Naive thymus-derived CD4-positive, alpha-beta T cell (primary cell): ENCODE measurements at places on chromosomes 13 and 19.
A peak's percentile ranks its signal among the peaks of the same experiment; 100 is the strongest.

- DNase-seq = no peak
Measured at GRCh38 chr19:17721821-17722220, 2.5 kb downstream of the MAP1S start.

DNA sequence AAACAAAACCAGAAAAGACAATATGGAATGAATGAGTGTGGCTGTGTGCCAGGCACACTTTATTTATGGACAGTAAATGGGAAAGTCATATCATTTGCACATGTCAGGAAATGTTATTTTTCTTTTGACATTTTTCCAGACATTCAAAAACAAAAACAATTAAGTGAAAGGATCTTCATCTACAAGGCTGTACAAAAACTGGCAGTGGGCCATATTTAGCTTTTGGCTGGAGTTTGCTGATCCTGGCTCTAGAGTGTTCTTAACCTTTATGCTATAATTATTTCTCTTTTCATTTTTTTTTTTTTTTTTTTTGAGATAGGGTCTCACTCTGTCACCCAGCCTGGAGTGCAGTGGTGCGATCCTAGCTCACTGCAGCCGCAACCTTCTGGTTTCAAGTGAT is 6.5 kb upstream of the TNFSF9 start:
- no peak for DNase-seq

DNA sequence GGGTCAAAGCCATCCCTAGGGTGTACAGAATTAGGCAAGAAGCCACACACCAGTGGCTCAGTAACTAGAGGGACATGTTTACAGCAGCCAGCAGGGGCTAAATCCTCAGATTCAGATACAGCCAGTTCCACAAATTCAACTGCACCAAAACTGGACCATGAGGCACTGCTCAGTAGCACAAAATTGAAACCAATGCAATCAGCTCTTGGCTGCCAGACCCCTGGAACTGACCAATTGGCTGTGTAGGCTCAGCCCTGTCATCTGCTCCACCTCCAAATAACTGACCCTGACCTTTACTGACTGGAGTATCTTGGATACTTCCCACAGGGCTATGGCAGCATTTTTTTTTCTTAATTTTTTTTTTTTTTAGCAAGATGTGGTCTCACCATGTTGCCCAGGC is 226.5 kb downstream of the FOXO1 start:
- no peak for DNase-seq

DNA sequence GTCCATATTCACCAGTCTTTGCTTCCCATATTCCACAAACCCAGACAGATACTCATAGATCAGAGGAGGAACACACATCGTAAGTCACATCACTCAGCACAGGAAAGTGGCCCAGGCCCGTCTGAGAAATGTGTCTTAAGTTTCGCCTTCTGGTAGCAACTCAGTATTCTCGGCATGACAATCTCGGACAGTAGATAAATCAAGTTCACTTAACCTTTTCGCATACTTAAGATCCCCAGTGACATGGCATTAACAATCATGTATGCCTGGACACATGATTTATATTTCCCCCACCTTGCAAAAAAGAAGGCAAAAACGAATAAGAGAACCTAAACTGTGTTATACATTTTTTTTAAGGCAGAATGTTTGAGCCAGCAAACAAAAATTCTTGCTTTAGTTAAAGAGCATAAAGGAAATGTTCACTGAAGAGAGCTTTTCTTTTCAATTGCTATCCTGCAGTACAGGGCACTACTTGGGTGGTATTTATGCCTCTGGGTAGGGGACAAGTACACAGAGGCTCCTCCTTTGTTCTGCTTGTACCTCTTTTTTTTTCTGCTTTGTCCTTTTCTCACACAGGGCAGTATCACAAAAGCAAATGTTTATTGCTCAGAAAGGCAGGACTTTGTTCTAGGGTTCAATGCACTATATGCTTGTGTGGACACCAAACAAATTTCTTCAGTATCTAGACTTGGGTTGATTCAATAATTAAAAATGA is 360.6 kb downstream of the TDRD3 start:
- DNase-seq = no peak

GRCh38 chr19:51367565-51368365 is 1.0 kb downstream of the CLDND2 start:
- peak; percentile 90 for DNase-seq

DNA sequence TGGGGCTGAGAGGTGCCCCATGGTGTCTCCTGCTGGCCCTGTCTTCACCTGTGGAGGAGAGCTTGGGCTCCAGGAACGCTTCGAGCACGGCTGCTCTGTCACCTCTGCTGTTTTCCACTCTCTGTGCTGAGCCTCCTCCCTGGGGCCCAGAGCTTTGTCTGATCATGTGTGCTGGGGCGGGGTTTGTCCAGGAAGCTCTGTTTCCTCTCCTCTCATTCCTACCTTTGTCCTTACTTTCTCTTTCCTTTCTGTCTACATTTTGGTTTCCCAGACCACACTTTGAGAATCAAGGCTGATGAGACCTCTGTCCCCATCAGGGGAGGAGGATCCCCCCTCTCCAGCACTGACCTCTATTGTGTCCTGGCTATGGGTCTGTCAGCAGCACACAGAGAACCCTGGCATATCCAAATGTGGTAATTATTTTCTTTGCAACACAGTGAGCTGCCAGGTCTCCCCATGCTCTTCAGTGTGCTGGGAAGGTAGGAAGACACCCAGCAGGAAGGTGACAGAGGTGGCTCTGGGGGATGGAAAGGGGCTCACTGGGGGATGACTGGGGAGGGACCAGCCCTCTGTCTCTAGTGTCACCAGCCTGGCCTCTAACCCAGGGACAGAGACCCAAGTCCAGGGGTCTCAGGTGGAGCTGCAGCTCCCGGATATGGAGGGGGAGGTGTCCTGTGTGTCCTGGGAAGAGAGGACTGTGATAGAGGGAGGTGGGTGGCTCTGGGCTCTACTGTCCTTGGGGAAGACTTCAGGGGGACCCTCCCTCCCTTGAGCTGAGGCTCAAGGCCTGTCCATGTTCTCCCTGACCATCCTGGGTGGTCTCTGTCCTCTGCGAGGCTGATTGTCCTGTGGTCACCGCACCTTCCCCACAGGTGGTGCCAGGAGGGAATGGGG is at the start of gene CEACAM1:
Gene CEACAM1, minus strand, starts transcription at position 128 of the 894 bp plus-strand sequence. Its CDS starts 107 bp downstream, at position 21.
- DNase-seq = peak; percentile 53

- DNase-seq = no peak
Measured at GRCh38 chr13:40160618-40161350, 505.3 kb downstream of the COG6 start.

DNA sequence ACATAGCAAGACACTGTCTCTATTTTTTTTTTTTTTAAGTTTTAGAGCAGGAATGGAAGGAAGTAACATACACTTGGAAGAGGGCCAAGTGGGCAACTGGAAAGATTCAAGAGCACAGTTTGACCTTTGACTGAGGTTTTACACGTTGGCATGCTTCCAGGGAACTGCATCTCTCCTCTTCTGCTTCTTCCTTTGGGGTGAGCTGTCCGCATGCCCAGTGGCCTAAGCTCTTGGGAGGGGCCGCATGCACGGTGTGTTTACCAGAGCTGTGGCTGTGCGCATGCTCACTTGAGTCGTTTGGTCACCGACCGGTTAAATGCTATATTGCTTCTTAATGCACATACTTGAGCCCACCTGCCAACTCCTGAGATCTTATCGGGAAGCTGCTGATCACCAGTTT is 727.7 kb downstream of the UQCRFS1 start:
- no peak for DNase-seq

- no peak for DNase-seq
Measured at GRCh38 chr19:5615756-5616327, 6.7 kb downstream of the SAFB2 start.

GRCh38 chr13:44954224-44954623 is 35.0 kb downstream of the NUFIP1 start:
- no peak for DNase-seq

DNA sequence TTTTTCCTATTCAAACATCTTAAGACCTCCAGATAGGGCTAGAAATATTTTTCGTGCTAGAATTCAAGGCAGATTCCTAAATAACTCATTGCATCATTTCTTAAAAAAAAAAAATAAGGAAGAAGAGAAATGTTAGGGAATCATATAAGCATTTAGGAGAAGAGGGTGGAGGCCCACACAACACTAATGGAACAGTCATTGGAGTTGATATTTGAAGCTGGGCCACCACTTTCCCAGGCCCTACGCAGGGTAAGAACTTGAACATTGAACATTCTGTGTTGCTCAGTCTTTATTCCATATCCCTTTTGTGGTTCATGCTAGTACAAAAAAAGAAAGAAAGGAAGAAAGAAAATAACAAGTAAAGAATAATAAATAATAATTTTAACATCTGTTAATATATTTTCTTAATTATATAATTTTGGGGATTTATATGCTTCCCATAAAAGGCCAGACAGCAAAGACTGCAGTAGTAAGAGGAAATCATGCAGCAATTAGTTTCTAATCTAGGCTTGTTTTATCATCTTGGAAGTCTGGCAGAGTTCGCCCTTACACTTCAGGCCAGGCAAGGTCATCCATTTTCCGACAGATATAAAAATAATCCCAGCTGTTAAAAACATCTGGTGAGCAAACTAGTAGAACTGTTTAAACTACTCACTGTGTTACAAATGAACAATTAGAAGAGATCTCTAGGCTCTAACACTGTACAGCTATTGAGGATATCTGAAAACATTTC is 127.7 kb downstream of the FRY start:
- DNase-seq = no peak

DNA sequence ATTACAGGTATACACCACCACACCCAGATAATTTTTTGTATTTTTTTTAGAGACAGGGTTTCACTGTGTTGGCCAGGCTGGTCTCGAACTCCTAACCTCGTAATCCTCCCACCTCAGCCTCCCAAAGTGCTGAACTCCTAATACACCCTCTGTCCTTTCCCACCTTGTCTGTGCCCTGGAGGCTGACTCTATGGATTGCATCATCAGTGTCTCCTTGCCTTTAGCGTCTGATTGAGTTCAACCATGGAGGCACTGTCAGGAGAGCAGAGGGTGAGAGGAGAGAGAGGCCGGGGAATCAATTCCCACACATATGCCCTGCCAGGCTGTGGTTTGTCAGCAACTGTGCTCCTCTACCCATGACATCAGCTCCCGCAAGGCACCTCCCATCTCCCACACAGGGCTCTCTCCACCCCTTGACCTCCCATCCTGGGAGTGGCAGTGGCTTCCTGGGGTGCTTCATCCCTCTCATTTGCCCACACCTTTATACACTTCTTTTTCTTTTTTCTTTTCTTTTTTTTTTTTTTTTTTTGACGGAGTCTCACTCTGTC is 12.6 kb upstream of the LILRB4 start:
- no peak for DNase-seq

DNA sequence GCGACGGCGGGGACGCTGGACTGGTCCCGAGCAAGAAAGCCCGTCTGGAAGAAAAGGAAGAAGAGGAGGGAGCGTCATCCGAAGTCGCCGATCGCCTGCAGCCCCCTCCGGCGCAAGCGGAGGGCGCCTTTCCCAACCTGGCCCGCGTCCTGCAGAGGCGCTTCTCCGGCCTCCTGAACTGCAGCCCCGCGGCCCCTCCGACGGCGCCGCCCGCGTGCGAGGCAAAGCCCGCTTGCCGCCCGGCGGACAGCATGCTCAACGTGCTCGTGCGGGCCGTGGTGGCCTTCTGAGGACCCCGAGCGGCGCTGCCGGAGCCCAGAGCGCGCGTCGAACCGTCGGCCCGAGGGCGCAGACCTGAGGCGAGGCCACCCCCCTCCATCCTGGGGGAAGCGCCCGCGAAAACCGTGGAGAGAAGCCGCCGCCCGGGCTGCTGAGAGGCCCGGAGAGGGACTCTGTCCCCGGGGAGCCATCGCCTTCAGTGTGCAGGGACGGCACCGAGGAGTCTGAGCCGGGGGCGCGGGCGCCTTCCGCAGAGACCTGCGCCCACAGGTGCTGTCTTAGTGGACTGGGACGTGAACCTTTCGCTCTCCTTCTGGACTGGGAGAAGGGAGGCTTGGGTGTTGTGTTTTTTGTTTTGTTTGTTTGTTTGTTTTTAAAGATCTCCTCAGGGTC is 3.5 kb downstream of the IER2 start:
- DNase-seq = peak; percentile 44

GRCh38 chr19:35115177-35115951 is at the start of gene FXYD3:
Gene FXYD3 (plus strand): TSS chr19:35115823. CDS start chr19:35119377, 3,554 bp downstream.
- DNase-seq = no peak

GRCh38 chr19:3229888-3230496 is 5.5 kb downstream of the CELF5 start:
- no peak for DNase-seq

- no peak for DNase-seq
Measured at GRCh38 chr19:46471811-46472543, 614 bp upstream of the PNMA8A start.

DNA sequence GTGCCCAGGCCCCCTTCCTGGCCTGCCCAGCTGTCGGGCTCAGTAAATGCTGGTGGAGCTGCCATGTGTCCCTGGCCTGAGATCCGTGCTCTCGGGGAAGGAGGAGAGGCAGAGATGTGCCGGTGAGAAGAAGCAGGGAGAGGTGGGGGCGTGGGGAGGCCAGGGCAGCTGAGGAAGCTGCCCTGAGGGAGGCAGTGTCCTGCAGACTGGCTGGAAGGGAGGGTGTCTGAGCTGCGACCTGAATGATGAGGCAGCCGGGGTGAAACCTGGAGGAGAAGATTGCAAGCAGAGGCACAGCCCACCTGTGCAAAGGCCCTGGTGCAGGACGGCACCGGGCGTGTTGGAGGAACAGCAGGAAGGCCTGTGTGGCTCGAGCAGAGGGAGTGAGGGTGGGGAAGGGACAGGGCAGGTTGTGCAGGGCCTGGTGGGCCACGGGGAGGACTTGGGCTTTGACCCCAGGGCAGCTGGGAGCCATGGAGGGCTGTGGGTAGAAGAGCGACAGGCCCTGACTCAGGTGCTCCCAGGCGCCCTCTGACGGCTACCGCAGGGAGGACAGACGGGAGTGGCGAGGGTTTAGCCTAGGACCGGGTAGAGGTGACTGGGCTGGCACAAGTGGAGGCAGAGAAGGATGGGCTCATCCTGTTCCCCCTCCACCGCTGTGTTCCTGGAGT is 14.0 kb upstream of the CELF5 start:
- peak; percentile 37 for DNase-seq

GRCh38 chr19:688214-688613 is 7.0 kb downstream of the PRSS57 start:
- DNase-seq = no peak

GRCh38 chr13:82772816-82773215 is 1109.5 kb downstream of the SLITRK1 start:
- DNase-seq = no peak

GRCh38 chr19:1911995-1912394 is 6.8 kb downstream of the ADAT3 start:
- DNase-seq = no peak

- no peak for DNase-seq
Measured at GRCh38 chr19:23949611-23950010, 34.9 kb downstream of the ZNF726 start.

- DNase-seq = no peak
Measured at GRCh38 chr19:51713319-51714285, 10.2 kb downstream of the HAS1 start.

GRCh38 chr13:113955235-113955634 is 18.6 kb downstream of the C13orf46 start:
- DNase-seq = no peak

- DNase-seq = no peak
Measured at GRCh38 chr19:32012886-32013631, 332.4 kb upstream of the ZNF507 start.

GRCh38 chr13:105773863-105774538 is 761.5 kb downstream of the EFNB2 start:
- no peak for DNase-seq

- DNase-seq = no peak
Measured at GRCh38 chr13:26590951-26591350, 33.5 kb downstream of the WASF3 start.

- DNase-seq = no peak
Measured at GRCh38 chr13:113746143-113746525, 12.9 kb upstream of the TMEM255B start.
